Left renal pelvis (tissue), 4 donors: ENCODE measurements at places on chromosomes 5 and 9.

DNA sequence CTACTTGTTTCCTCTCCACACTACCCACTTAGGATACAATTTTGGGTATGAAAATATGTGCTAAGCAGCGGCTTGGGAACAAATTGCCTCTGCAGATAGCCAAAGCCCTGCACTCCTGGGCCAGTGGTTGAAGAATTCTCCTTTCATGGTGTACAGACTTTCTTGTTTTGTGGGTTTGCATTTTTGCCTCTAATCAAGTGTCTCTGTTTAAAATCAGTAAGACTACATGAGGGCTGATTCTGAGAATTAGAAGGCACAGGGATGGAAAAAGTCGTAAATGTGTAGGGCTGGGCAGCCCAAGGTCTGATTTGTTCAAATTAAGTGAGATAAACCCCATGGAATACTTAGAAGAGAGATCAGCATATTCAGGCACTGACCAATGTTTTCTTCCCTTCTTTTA is 103.7 kb upstream of the CD180 start:
- DNase-seq, result no peak

DNA sequence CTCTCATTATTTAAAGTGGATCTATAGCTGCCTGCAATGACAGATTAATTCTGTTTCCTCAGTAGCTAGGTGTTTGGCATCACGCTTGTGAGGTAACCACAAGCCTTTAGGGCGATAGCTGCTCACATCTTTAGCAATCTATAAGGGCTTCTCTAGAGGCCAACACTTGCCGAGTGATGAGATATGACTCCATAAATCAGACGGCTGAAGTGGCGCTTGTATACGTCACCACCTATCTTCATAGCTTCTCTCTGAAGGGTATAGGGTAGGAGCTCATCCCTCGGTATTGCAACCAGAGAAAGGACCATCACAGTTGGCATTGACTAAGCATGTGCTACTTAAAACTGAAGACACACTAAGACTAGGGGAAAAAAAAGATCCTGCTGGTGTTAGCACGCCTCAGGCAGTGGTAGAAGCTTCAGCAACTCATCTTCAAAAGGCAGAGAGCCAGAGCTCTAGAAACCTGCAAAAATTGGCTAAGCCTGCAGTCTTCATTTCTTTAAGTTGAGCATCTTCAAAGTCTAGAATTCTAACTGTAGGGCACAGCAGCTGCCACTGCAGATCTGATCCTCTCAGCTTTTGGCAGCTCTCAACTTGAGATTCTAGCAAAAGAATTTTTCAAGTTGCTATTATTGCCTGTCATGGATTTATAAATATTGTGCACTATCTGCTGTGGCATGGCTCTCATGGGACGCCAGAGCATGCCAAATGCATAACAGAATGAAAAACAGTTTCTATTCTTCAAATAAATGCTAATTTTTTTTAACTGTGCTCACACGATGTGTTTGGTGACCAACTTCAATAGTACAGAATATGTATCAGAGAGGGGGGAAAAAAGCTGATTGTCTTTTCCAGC is 37.5 kb downstream of the PSMB7 start:
- DNase-seq, result no peak

GRCh38 chr5:147467973-147468508 is 41.8 kb downstream of the DPYSL3 start:
- DNase-seq, result no peak

GRCh38 chr9:99057665-99058625 is 47.0 kb upstream of the TGFBR1 start:
- DNase-seq, result no peak

GRCh38 chr9:107049046-107049802 is 186.3 kb downstream of the ZNF462 start:
- no peak for DNase-seq

GRCh38 chr9:137067860-137068538 is 2.4 kb downstream of the SAPCD2 start:
- DNase-seq, result no peak

DNA sequence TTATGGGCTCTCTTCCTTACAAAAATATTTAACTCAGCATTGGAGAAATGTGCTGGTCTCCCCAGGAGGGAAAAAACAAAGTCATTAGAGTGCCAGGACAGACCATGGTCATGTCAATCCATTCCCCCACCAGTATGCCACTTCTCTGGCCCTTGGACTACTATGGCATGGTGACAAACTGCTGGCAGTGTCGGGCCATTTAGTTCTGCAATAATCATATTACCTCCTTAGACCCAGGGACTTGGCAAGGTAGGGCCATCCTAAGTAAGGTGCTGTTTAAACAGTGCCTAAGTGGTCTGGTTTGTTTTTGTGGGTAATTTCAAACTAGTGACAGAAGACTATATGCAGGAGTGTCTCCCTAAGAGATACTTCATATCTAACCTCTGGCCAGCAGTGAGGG is 177.8 kb upstream of the STK32A start:
- no peak for DNase-seq

DNA sequence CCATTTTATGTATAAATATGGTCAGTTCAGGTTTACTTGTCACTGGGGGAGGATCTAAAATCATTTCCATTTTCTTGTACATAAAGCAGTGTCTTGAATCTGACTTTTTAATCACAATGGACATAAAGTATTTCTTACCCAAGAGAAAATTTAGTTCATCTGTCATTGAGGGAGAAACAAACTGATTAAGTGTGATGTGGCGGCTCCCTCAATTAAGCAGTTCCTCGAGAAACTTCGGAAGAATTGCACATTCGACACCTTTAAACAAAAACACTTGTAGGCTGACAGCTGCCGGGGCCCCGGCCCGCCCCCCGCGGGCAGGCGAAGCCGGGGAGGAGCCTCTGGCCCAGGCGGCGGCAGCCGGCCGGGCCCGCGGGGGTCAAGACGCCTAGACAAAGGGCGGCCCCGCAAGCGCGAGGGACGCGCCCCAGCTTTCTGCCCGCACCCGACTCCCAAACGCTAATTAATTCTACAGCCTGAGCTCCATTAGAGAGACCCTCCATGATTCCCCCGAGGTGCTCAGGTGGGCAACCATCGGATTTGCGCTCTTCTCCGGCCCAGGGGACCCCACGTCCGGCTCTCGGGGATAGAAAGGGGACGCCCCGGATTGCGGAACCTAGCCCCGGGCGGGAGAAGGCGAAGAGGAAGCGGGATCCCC is 750 bp downstream of the TRIM36 start:
- no peak for DNase-seq

- no peak for DNase-seq
These were observed 17.4 kb downstream of the FYB1 start for GRCh38 chr5:39201781-39202596.

- no peak for DNase-seq
These were observed 142.4 kb upstream of the GRAMD2B start for GRCh38 chr5:126280846-126281245.

DNA sequence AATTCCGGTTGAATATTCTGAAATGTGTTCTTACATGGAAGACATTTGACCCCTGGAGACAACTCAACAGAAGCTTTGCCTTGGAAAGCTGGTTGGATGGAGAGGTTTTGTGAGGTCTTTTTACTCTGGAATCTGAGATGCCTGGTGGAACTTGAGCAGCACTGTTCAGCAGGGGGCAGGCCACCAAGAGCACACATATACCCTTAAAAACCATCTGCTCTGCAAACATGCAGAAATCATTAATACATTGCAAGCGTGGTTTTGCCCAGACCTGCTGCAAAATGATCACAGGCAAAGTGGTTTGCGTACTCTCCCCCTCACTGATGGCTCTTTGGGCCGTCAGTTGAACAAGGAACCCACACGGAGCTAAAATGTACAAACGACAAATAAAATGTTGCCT is 32.8 kb upstream of the DAP start:
- DNase-seq, result no peak

DNA sequence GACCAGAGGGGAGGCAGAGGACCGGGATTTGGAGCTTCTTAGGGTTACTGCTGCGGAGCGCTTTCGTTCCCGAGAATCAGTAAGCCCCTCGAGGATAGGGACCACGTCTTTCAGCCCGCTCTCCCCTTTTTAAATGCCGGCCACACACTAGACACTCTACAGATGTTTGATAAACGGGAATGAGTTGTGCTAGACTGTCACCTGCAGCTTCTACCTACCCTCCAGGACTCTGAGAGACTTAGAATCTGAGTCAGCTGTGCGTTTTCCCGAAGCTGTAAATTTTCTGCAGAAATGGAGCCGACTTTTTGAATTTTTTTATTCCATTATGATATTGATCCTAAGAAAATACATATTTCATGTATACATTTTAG is 670 bp downstream of the CCDC171 start:
- no peak for DNase-seq

- no peak for DNase-seq
These were observed 56.9 kb upstream of the SARDH start for GRCh38 chr9:133795049-133795448.
